Lung (tissue), 17 donors: ENCODE measurements at places on chromosomes 7 and 10. TPM values are rescaled to one million over a fixed set of nuclear protein-coding genes. Genes with fewer than 3 reads are reported as not detected.
A peak's percentile ranks its signal among the peaks of the same experiment; 100 is the strongest.

GRCh38 chr7:137480401-137480800, 136.9 kb upstream of the PTN start:
- no peaks in the 10 kb centered on the region for H3K4me1 ChIP-seq
- no peaks in the 10 kb centered on the region for H3K36me3 ChIP-seq
- no peak overlapping the region for H3K27ac ChIP-seq
- no peaks in the 10 kb centered on the region for H3K27me3 ChIP-seq

DNA sequence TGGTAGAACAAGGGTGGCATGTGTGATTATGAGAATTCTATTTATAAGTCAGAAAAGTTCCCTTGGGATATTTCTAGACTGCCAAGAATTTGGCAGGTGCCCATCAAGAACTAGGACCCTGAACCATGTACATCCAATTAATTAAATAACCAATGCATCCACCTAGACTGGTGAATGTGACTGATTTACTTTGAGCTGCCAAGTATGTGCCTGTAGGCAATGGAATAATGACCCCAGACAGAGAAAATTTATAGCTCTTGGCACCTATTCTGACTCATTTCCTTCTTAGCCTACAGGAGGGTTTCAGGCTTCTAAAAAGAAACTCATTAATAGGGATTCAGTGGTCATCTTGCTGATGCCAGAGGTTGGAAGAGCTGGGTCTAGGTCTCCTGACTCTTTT, 54.9 kb downstream of the KCNH2 start:
- DNase-seq = no peak
- peaks cover 3% of the 10 kb centered on the region for H3K27me3 ChIP-seq
- no peaks in the 10 kb centered on the region for H3K4me1 ChIP-seq
- no peaks in the 10 kb centered on the region for H3K36me3 ChIP-seq

DNA sequence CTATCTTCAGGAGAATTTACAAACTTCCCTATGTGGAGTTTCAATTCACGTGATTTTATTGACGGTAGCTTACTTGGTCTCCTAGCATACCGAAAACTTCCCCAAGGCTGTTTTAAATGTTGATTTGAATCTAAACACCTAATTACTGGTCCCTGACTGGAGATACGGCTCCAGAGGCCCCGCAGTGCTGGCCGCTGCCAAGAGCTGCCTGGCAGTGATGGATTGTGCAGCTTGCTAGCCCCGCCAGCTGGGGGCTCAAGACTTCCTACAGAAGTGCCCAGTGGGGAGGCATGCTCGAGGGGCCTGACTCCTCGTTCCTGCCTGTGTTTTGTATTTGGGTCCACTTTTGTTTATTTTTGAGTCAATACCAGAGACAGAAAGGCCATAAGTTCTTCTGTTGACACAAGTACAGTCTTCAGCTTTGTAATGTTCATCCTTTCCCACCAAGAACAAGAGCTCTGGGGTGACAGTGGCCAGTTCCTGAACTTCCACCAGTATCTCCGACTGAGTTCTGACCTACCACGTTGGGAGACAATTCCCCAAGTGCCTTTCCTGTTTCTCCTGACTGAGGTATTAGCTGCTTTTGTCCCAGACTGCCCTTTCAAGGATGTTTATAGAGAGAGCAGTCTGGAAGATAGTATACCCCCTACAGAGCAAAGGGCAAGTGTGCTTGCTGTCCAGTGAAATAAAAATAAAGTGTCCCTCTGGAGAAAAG, 80.7 kb upstream of the CXCL12 start:
- DNase-seq = peak; percentile 71
- H3K27me3 ChIP-seq = no peaks in the 10 kb centered on the region
- H3K36me3 ChIP-seq = no peaks in the 10 kb centered on the region
- H3K4me1 ChIP-seq = peaks cover 13% of the 10 kb centered on the region

DNA sequence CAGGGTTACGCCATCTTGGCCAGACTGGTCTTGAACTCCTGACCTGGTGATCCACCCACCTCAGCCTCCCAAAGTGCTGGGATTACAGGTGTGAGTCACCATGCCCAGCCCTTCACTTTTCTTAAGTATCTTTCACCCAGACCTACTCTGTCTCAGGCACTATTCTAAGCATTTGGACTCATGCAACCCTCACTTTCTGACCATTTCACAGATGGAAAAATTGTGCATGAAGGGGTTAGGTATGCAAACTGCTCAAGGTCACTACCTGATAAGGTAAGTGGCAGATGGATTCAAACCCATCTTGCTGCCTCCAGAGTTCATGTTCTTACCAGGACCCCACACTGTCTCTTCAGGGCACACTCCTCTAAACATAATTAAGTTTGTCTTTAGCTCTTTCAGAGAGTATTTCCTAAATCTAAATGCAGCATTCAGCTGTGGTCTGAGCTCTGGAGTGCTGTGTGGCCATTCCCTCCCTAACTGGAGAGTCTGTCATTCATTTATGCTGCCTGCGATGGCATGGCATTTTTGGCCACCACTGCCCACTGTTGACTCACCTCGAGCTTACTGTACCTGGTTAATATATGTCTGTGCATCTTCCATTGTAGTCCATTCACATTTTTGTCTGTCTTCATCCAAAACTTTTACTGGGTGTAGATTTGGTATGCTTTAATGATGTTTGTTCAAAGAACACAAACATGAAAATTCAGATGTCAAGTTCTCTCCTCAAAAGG, 88.4 kb downstream of the CCDC71L start:
- no peak for DNase-seq
- no peak overlapping the region for H3K27ac ChIP-seq
- H3K36me3 ChIP-seq = no peaks in the 10 kb centered on the region
- no peak overlapping the region for H3K4me3 ChIP-seq
- no peaks in the 10 kb centered on the region for H3K4me1 ChIP-seq

DNA sequence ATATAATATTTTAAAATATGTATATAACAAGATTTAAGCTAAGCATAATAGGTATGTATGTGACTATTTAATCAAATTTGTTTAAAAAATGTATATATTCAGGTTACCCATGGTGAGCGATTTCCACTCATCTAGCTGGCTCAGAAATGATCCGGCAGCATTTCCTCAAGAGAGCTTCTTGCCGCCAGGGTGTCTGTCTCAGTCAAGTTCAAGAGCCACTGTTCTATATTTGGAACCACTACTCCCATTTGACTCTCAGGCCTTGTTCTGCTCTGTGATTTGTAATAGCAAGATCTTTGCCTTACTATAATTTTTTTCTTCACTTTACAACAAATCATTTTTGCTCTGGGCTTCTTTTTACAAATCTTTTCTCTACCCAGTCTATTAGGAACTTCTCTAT, 48.7 kb upstream of the CNTNAP2 start:
- no peak for DNase-seq
- no peaks in the 10 kb centered on the region for H3K27me3 ChIP-seq
- no peaks in the 10 kb centered on the region for H3K36me3 ChIP-seq

DNA sequence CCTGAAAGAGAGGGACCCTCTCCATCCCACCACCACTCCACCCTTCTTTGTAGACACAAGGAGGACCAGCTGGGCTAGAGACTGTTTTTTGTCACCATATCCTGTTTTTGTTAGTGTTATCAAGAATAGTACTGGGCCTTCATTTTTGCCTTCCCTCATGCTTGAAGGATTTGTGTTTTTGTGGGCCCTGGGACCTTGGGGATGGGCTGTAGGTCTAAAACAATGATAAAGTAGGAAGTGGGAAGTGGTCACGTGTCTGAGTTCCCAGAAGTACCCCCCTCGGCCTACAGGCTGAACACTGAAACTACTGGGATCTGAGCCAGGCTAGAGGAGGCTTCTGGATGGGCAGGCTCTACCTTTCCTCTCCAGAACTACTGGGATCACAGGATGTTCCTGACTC, 8.9 kb downstream of the AGFG2 start:
- H3K4me3 ChIP-seq = no peak overlapping the region
- peaks cover 39% of the 10 kb centered on the region for H3K4me1 ChIP-seq
- DNase-seq = peak; percentile 59

GRCh38 chr10:88041243-88042159, 178.1 kb downstream of the PTEN start:
- H3K27ac ChIP-seq = no peak overlapping the region
- peak; percentile 57 for DNase-seq
- no peaks in the 10 kb centered on the region for H3K36me3 ChIP-seq
- peaks cover 25% of the 10 kb centered on the region for H3K4me1 ChIP-seq

- H3K4me1 ChIP-seq = no peaks in the 10 kb centered on the region
- no peak overlapping the region for H3K27ac ChIP-seq
- H3K27me3 ChIP-seq = no peaks in the 10 kb centered on the region
- no peak overlapping the region for H3K4me3 ChIP-seq
- peaks cover 4% of the 10 kb centered on the region for H3K36me3 ChIP-seq
Observed at GRCh38 chr7:94580601-94581000, 71.0 kb downstream of the CASD1 start.

DNA sequence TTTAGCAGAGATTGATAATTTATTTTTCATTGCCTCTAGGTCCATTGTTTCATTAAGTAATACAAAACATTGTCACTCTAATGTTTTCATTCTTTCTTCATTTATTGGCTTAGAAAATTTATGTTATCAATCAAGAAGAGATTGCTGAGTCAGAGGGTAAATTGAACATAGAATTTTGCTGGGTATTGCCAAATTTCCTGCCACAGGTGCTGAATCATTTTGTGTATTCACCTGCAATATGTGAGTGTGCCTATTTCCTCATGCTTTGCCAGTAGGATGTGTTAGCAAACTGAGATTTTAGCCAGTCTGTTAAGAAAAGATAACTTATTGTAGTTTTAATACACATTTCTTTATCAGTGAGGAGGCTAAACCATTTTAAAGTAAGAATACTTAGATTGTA, 38.0 kb downstream of the MARCHF5 start:
- H3K27ac ChIP-seq = no peak overlapping the region
- H3K36me3 ChIP-seq = peaks cover 2% of the 10 kb centered on the region
- DNase-seq = no peak
- H3K4me1 ChIP-seq = peaks cover 11% of the 10 kb centered on the region

DNA sequence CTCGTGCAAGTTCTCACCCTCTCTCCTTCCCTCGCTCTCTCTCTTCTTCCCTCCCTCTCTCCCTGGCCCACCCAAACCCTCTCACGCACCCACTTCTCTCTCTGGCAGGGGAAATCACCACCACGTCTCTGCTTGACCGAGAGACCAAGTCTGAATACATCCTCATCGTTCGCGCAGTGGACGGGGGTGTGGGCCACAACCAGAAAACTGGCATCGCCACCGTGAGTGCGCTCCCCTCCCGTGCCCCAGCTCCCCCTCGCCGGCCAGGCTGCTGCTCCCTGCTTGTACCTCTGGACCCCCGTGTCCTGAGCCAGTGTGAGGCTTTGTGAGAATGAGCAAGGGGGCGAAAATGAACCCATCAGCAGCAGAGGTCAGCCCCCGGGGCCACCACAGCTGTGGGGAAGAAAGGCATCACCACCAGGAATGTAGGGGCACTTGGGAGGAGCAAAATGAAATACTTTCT, 25.5 kb downstream of the C10orf105 start:
- no peaks in the 10 kb centered on the region for H3K4me1 ChIP-seq
- no peak for DNase-seq
- H3K4me3 ChIP-seq = no peak overlapping the region
- H3K36me3 ChIP-seq = no peaks in the 10 kb centered on the region

DNA sequence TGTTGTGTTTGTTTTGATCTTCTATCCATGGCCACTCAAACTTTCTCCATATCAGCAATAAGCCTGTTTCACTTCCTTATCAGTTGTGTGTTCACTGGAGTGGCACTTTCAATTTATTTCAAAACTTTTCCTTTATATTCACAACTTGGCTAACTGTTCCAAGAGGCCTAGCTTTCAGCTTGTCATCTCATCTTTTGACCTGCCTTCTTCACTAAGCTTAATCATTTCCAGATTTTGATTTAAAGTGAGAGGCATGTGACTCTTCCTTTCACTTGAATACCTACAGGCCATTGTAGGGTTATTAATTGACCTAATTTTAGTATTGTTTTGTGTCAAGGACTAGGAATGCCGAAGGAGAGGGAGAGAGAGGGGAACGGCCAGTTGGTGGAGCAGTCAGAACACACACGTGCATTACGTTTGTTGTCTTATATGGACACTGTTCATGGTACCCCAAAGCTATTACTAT, 5.5 kb upstream of the GNAT3 start:
- H3K36me3 ChIP-seq = no peaks in the 10 kb centered on the region
- H3K4me1 ChIP-seq = peaks cover 4% of the 10 kb centered on the region
- H3K4me3 ChIP-seq = no peak overlapping the region
- H3K27ac ChIP-seq = no peak overlapping the region
- peak; percentile 57 for DNase-seq

DNA sequence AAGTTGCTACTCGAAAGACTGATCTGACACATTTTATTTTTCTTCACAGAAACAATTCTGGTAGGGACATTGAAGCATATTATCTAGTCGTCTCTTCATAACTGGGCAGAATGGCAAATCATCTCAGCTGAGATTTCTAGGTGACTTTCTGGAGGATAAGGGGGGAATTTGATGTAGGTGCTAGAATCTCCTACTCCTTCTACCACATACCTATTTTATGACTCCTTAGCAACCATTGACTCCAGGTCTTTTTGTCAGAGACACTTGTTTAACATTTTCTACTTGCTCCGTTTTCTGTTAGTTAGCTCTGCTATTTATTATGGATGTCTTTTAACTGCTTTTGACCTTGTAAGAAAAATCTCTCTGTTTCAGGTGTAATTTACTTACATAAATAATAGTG, 380.9 kb upstream of the SEMA3C start:
- no peak overlapping the region for H3K27ac ChIP-seq
- H3K4me3 ChIP-seq = no peak overlapping the region
- H3K4me1 ChIP-seq = peaks cover 3% of the 10 kb centered on the region
- DNase-seq = no peak
- H3K36me3 ChIP-seq = no peaks in the 10 kb centered on the region

DNA sequence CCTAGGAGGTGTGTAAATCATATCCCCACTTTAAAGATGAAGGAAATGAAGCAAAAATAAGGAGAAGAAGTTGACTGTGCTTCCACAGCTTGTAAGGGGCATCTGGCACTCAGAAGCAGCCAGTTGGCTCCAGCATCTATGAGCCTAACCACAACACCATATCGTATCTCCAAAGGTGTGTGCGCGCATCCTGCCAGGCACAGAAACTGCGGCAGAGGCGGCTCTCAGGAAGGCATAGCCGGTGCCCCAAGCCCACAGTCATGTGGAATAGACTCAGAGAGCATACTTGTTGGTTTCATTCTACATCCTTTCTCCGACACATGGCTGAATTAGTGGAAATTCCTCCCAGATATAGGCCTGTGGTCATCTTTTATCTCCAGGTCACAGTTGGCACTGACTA, 423.9 kb downstream of the CALN1 start:
- no peak overlapping the region for H3K4me3 ChIP-seq
- peaks cover 6% of the 10 kb centered on the region for H3K4me1 ChIP-seq
- DNase-seq = no peak
- no peaks in the 10 kb centered on the region for H3K36me3 ChIP-seq
- H3K27ac ChIP-seq = no peak overlapping the region
- H3K27me3 ChIP-seq = no peaks in the 10 kb centered on the region

GRCh38 chr7:13835442-13835841, 154.0 kb downstream of the ETV1 start:
- H3K27ac ChIP-seq = no peak overlapping the region
- no peaks in the 10 kb centered on the region for H3K36me3 ChIP-seq
- no peak for DNase-seq
- no peaks in the 10 kb centered on the region for H3K4me1 ChIP-seq
- H3K27me3 ChIP-seq = no peaks in the 10 kb centered on the region
- H3K4me3 ChIP-seq = no peak overlapping the region

- no peak for DNase-seq
- H3K4me1 ChIP-seq = no peaks in the 10 kb centered on the region
- H3K36me3 ChIP-seq = no peaks in the 10 kb centered on the region
Observed at GRCh38 chr10:123250640-123251039, 96.4 kb downstream of the BUB3 start.

The COL13A1 gene
- 6.7 TPM for total RNA-seq

The KAZALD1 gene
- 8.2 TPM for total RNA-seq

The SPDYE11 gene
- 0.11 TPM for total RNA-seq

The RBP4 gene
- not detected for total RNA-seq

The RASA4B gene
- 9.7 TPM for total RNA-seq

The ABCC2 gene
- 1.3 TPM for total RNA-seq

The RAPGEF5 gene
- total RNA-seq = 87.0 TPM

The GPC2 gene
- 2.1 TPM for total RNA-seq

The PTN gene
- total RNA-seq = 43.1 TPM

The CPA4 gene
- total RNA-seq = 1.7 TPM

The ZNF239 gene
- total RNA-seq = 3.5 TPM

The DRGX gene
- total RNA-seq = not detected

The STEAP1 gene
- 3.2 TPM for total RNA-seq
